Osteocyte (in vitro differentiated cells): ENCODE measurements at places on chromosomes 6 and 20. TPM values are rescaled to one million over a fixed set of nuclear protein-coding genes. Genes with fewer than 3 reads are reported as not detected.
A peak's percentile ranks its signal among the peaks of the same experiment; 100 is the strongest.

DNMT3B gene
- total RNA-seq = 2.9 TPM in 2 replicates

GSTA1 gene
- not detected in 2 replicates for total RNA-seq

DNA sequence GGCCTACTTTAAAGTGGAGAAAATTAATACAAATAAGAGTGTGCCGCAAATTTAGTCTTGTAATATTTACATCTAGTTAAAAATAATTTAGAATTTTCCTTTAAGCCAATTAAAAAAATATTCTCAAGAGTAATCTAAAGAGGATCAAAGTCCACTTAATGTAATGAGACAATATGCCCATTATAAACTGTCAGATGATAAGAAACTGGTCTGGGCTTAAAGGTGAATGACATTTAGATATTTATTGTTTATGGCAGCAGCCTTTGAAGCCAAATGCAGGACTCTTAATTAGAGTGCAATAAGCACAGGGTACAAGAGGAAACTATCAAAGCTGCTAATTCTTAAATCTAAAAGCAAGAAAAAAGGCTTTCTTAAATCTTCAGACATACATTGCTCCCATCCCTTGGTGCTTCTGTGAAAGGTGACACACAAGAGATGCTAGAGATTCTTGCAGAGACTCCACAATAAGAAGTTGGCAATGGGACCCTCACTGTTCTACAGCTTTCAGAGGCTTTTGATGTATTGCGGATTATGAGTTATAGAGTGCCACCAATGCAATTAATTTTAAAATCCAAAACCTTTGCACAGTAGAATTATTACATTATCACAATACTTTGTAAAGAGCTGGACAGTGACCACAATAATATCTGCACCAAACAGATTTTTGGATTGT, 116.1 kb downstream of the MAN1A1 start:
- H3K4me1 ChIP-seq = no peaks in the 10 kb centered on the region
- peaks cover 6% of the 10 kb centered on the region for H3K27me3 ChIP-seq
- no peaks in the 10 kb centered on the region for H3K36me3 ChIP-seq
- no peak for DNase-seq
- no peak overlapping the region for H3K4me3 ChIP-seq

GRCh38 chr6:41780551-41781365, at the start of gene PRICKLE4:
Gene PRICKLE4, plus strand, starts transcription at chr6:41780782. Its CDS starts 2,692 bp downstream, at chr6:41783474.
- H3K27ac ChIP-seq = peak within 1 kb of the TSS; percentile 78
- H3K27me3 ChIP-seq = no peaks in the 10 kb centered on the region
- peaks cover 24% of the 10 kb centered on the region for H3K4me1 ChIP-seq
- peaks cover 2% of the 10 kb centered on the region for H3K36me3 ChIP-seq
- H3K4me3 ChIP-seq = peak within 1 kb of the TSS; percentile 89

DNA sequence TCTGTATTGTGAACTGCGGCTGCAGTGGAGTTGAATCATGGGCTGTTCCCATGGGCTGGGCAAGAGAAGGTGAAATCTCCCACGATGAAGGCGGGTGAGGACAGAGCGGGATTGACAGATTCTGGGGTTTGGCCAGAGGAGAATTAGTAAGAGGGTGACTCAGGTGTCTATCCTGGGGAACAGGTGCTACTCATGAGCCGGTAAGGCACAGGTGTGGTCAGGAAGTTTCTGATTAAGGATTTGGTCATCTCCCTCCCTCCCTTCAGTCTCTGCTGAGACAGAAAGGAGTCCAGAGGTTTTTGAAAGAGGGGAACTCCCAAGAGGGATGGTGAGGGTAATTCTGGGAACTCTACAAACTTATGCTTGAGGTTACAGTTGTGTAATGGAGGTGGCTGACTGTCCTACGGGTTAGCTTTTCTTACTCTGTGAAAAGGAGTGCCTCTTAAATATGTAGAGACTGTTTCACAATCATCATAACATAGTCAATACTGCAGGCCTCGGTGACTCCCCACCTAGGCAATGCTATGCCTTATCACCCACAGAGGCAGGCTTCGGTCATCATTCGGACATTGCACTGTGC, 31.5 kb downstream of the SERPINB1 start:
- DNase-seq = no peak
- peaks cover 3% of the 10 kb centered on the region for H3K4me1 ChIP-seq
- no peak overlapping the region for H3K4me3 ChIP-seq
- H3K27ac ChIP-seq = no peak overlapping the region
- no peaks in the 10 kb centered on the region for H3K36me3 ChIP-seq

DNA sequence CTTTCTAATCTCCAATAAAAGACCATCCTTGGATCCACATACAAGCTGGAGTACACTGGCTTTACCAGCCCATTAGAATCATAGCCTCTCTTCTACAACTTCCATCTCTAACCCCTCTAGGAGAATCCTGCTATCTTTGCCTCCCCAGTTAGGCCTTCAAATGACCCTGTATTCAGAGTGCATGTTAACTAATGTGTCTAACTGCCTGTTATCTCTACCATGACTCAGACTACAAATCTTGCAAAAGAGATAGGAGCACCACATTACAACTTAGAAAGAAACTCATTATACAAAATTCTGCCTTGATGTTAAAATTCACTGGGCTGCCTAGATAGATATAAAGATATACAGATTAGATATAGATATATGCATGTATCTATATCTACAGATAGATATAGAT, 28.2 kb downstream of the GPR63 start:
- no peak for DNase-seq
- H3K4me3 ChIP-seq = no peak overlapping the region
- peaks cover 14% of the 10 kb centered on the region for H3K4me1 ChIP-seq
- no peak overlapping the region for H3K27ac ChIP-seq
- no peaks in the 10 kb centered on the region for H3K27me3 ChIP-seq

DNA sequence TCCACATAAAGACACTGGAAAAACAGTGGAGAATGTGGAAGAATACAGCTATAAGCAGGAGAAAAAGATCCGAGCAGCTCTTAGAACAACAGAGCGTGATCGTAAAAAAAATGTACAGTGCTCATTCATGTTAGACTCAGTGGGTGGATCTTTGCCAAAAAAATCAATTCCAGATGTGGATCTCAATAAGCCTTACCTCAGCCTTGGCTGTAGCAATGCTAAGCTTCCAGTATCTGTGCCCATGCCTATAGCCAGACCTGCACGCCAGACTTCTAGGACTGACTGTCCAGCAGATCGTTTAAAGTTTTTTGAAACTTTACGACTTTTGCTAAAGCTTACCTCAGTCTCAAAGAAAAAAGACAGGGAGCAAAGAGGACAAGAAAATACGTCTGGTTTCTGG, 57.1 kb downstream of the MAP3K4 start:
- no peaks in the 10 kb centered on the region for H3K27me3 ChIP-seq
- peaks cover 17% of the 10 kb centered on the region for H3K36me3 ChIP-seq
- H3K4me3 ChIP-seq = no peak overlapping the region

DNA sequence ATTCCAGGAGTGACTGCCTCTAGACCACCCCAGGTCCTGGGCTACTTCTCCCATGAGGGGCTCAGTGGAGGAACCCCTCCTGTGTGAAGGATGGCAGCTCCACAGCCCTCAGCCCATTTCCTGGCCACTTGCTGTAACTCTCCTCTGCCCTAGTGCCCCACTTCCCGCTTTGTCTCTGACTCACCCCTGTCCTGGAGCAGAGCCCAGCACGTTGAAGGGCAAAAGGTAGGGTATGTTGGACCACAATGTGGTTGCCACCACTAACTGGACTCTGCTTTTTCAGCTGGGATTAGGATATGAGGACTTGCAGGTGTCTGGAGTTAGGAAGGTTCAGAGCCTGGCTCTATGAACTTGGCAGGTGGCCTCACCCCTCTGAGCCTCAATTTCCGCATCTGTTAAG, 2.4 kb downstream of the MYBL2 start:
- no peak for DNase-seq
- H3K36me3 ChIP-seq = no peaks in the 10 kb centered on the region
- no peak overlapping the region for H3K4me3 ChIP-seq
- H3K4me1 ChIP-seq = peaks cover 11% of the 10 kb centered on the region
- H3K27me3 ChIP-seq = no peaks in the 10 kb centered on the region

ATP6V1G2 gene
- 8.8 and 9.0 TPM in 2 replicates for total RNA-seq

DNA sequence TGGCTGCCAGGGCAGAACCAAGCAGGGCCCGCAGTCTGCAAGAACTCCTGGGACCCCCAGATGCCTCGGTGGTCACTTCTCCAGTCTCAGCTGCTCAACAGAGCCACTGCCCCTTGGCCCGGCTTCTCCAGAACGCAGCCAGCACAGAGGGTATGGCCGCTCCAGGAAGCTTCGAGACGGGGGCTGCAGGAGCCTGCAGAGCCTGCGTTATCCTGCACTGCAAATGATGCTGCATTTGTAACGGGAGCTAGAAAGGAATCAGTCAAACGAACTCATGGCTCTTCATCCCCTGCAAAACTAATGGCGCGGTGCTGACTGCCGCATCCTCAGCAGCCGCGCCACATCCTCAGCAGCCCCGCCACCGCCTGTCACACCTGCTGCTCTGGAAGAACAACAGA, 254.9 kb downstream of the TAF4 start:
- no peaks in the 10 kb centered on the region for H3K36me3 ChIP-seq
- no peak overlapping the region for H3K27ac ChIP-seq
- DNase-seq = no peak
- H3K4me3 ChIP-seq = no peak overlapping the region
- H3K4me1 ChIP-seq = no peaks in the 10 kb centered on the region

GRCh38 chr6:132084811-132085509, 133.8 kb upstream of the CCN2 start:
- peak overlapping the region; percentile 66 for H3K4me3 ChIP-seq
- H3K4me1 ChIP-seq = peaks cover 82% of the 10 kb centered on the region
- H3K27me3 ChIP-seq = no peaks in the 10 kb centered on the region

DNA sequence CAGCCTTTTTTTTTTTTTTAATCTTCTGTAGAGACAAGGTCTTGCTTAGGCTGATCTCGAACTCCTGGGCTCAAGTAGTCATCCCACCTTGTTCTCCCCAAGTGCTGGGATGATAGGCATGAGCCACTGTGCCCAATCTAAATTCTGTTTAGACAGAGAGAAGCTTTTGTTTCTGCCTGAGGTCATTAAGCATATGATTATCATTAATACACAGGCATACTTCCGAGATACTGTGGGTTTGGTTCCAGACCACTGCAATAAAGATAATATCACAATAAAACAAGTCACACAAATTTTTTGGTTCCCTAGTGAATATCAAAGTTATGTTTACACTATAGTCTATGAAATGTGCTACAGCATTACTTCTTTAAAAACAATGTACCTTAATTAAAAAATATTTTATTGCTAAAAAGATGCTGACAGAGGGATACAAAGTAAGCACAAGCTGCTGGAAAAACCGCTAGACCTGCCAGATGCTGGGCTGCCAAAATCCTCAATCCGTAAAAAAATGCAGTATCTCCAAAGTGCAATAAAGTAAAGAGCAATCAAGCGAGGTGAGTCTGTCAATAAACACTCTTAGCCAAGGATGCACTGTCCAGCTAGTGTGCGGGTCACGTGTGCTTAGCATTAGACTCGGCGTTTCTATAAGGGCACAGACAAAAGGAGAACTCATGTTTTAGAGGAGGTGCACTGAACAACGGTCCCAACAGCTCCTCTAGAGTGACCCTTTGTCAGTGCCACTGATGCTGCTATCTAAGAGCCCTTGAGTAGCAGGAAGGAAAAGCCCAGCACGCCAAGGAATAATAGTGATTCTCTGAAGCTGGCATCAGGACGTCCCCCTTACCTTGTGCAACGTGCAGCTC, 16.1 kb downstream of the TXNDC5 start:
- no peaks in the 10 kb centered on the region for H3K27me3 ChIP-seq
- no peak overlapping the region for H3K27ac ChIP-seq
- H3K4me1 ChIP-seq = no peaks in the 10 kb centered on the region
- DNase-seq = no peak
- no peak overlapping the region for H3K4me3 ChIP-seq

GRCh38 chr6:161834426-161834825, 560.6 kb upstream of the AGPAT4 start:
- no peak for DNase-seq
- H3K27ac ChIP-seq = no peak overlapping the region
- H3K4me3 ChIP-seq = no peak overlapping the region
- H3K27me3 ChIP-seq = no peaks in the 10 kb centered on the region

HLA-DQB1 gene
- total RNA-seq = not detected in 2 replicates

CSTF1 gene
- total RNA-seq = 36.2 and 38.6 TPM in 2 replicates

- no peak for DNase-seq
- no peaks in the 10 kb centered on the region for H3K27me3 ChIP-seq
- peaks cover 24% of the 10 kb centered on the region for H3K4me1 ChIP-seq
- H3K27ac ChIP-seq = no peak overlapping the region
Measured at GRCh38 chr6:134073161-134073560, 20.7 kb upstream of the SLC2A12 start.

RNF39 gene
- not detected in 2 replicates for total RNA-seq

GRCh38 chr6:20415712-20416454, 14.2 kb downstream of the E2F3 start:
- no peaks in the 10 kb centered on the region for H3K36me3 ChIP-seq
- H3K4me1 ChIP-seq = peaks cover 2% of the 10 kb centered on the region
- H3K4me3 ChIP-seq = no peak overlapping the region
- no peak for DNase-seq

- H3K4me3 ChIP-seq = no peak overlapping the region
- no peaks in the 10 kb centered on the region for H3K36me3 ChIP-seq
- H3K27me3 ChIP-seq = no peaks in the 10 kb centered on the region
- DNase-seq = no peak
Measured at GRCh38 chr6:10310330-10310653, 104.6 kb downstream of the TFAP2A start.

DNA sequence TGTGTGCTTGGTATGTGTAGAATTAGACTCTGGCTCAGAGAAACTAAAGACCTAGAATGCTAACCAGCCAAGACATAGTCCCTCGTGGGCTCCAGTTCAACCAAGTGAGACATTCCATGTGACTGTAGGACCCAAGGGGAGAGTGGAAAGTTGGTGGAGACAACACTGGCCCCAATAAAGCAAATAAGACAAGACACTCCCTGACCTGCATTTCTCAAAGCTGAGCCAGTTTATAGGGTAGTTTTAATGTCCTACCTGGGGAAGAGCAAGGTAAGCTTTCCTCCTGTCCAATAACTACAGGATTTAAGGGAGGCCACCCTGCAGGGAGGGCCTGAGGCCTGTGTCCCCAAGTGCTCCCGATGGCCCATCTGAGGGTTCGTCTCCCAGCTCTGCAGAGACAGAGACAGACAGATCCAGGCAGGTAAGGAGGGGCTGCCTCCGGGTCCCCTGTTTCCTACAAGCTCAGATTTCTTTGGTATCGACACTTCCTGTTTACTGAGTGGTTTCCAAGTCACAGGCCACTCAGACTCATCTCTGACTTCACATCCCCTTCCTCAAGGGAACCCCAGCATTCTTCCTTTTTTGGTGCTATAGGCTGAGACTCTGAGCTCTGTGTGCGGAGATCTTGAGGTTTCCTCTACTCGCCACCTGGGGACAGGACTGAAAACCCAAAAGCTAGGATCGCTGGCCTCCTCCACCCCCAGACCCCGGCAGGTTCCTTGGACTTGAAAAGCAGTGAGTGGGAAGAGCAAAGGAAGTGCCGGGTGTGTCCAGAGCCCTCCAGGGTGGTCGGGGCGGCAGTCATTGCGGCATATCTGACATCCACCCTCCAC, 92.4 kb downstream of the PRND start:
- no peak for DNase-seq
- H3K4me1 ChIP-seq = peaks cover 7% of the 10 kb centered on the region
- no peak overlapping the region for H3K4me3 ChIP-seq
- no peak overlapping the region for H3K27ac ChIP-seq
- H3K27me3 ChIP-seq = peaks cover 3% of the 10 kb centered on the region

TMC2 gene
- total RNA-seq = not detected in 2 replicates
